ENCODE measurements at places on chromosomes 12 and 14. TPM values are rescaled to one million over a fixed set of nuclear protein-coding genes. Genes with fewer than 3 reads are reported as not detected.
A peak's percentile ranks its signal among the peaks of the same experiment; 100 is the strongest.

CABP1 gene
- not detected for total RNA-seq

NCKAP5L gene
- total RNA-seq: 34.8 TPM

GRCh38 chr12:56935157-56935556, 949 bp upstream of the SDR9C7 start:
- peaks cover 23% of the 10 kb centered on the region for H3K27me3 ChIP-seq
- H3K36me3 ChIP-seq: no peaks in the 10 kb centered on the region
- no peak overlapping the region for H3K27ac ChIP-seq
- H3K4me3 ChIP-seq: no peak overlapping the region
- DNase-seq: no peak

DNA sequence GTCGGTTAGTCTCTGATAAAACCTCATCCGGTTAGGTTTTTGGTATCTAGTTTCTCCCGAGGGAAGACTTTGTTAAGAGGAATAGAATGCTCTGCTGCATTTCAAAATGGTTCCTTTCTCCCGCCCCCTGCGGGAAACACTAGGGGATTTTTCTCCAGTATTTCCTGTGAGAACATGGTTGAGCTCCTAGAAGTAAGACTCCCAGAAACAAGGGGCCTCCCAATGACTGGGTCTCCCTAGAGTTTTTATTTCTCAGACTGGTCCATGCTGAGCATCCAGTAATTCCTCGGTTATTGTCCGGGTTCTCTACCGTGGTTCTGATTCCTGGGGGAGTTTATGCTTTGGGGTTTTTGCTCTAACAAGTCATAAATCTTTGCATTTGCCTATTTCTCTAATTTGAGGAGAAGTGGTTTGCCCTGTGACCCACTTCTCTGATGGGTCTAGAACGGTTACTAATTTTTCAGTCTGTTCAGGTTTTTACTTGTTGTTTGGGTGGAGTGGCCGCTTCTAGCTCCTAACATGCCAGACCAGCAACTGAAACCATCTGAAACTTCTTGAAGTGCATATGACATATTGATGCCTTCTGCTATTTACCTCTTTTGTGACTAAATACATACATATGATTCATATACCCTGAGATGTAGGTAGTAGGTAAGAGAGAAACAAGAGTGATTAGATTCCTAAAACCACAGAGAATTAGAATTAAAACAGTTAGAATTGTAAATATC, 25.1 kb downstream of the TESPA1 start:
- no peak overlapping the region for H3K27ac ChIP-seq
- H3K4me1 ChIP-seq: no peaks in the 10 kb centered on the region
- no peaks in the 10 kb centered on the region for H3K36me3 ChIP-seq
- no peak overlapping the region for H3K4me3 ChIP-seq
- no peak for DNase-seq
- H3K27me3 ChIP-seq: peaks cover 10% of the 10 kb centered on the region

DNA sequence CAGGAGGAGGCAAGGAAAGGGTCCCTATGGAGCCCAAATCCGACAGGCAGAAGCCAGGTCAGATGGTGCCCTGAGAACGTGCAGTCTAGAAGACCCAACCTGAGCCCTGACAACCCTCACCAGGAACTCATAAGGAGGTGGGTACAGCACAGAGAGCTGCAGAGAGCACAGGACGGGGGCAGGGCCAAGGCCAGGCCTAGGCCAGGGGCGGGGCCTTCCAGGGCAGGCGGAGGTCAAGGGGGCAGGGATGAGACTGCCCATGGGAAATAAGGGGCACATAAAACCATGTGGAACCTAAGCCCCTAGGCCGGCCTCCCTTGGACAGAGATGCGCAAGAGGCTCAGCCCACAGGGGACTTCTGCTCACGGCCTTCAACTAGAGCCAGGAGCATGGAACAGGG, 45.1 kb downstream of the SSH1 start:
- no peaks in the 10 kb centered on the region for H3K27me3 ChIP-seq
- peaks cover 13% of the 10 kb centered on the region for H3K4me1 ChIP-seq
- peaks cover 92% of the 10 kb centered on the region for H3K36me3 ChIP-seq
- no peak for DNase-seq

DNA sequence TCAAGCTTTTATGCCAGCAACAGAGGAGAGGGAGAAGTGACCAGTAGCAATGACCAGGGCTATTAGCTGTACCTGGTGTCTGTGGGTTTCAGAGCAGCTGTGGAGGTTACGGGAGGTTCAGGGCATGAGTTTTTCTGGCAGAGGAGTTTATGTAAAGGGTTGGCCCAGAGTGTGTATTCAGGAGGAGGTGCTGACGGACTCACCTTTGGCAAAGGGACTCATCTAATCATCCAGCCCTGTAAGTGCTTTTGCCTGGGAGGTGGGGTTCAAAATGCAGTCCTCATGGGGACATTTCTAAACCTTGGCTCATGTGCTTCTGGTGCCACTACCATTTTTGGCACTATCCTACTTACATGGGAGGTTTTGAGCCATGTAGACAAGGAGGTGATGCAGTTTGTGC, 95.3 kb downstream of the DAD1 start:
- H3K4me1 ChIP-seq: no peaks in the 10 kb centered on the region
- H3K27me3 ChIP-seq: peaks cover 44% of the 10 kb centered on the region
- H3K4me3 ChIP-seq: no peak overlapping the region
- H3K36me3 ChIP-seq: no peaks in the 10 kb centered on the region

DNA sequence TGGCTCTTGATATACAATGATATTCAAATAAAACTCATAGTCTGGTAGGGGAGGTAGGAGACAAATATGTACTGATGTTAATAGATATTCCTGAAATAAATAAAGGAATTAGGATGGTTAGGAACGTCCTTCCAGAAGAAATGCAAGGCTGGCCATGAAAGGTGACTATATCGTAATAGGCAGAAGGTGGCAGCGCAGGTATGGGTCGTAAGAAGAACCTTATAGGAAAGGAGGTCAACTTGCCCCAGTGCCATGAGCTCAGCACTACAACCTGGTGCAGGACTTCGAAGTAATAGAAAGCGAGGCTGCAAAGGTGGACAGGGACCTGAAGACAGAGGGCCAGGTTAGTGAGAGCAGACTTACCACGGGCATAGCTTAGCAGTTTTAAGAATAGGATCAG, 55.3 kb upstream of the FGD4 start:
- H3K4me3 ChIP-seq: no peak overlapping the region
- no peaks in the 10 kb centered on the region for H3K27me3 ChIP-seq
- no peaks in the 10 kb centered on the region for H3K4me1 ChIP-seq
- peaks cover 26% of the 10 kb centered on the region for H3K36me3 ChIP-seq
- H3K27ac ChIP-seq: no peak overlapping the region

DNA sequence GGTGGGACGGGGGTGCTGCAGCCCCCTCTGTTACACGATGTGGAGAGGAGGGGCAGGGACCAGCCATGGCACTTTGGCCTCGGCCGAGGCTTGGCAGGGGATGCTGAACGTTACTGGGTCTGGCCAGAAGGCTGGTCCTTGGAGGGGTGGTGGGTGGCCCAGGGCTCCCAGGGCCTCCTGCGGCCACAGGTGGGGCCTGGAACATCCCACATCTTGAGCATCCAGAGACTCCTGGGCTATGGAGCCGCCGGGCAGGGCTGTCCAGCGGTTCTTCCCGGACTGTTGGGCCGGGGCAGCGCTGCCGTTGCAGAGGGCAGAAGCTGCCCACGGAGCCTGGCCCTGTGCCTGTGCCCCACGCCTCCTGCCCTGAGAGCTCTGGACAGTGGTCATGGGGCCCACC, 15.9 kb downstream of the KIF26A start:
- no peak overlapping the region for H3K27ac ChIP-seq
- H3K36me3 ChIP-seq: no peaks in the 10 kb centered on the region
- no peaks in the 10 kb centered on the region for H3K27me3 ChIP-seq
- H3K4me1 ChIP-seq: no peaks in the 10 kb centered on the region
- DNase-seq: no peak

GLIPR1L1 gene
- not detected for total RNA-seq

- H3K4me1 ChIP-seq: peaks cover 13% of the 10 kb centered on the region
- no peaks in the 10 kb centered on the region for H3K27me3 ChIP-seq
- no peak overlapping the region for H3K27ac ChIP-seq
- H3K4me3 ChIP-seq: no peak overlapping the region
- H3K36me3 ChIP-seq: peaks cover 3% of the 10 kb centered on the region
Observed at GRCh38 chr12:94304566-94305061, 155.1 kb downstream of the CEP83 start.

DNA sequence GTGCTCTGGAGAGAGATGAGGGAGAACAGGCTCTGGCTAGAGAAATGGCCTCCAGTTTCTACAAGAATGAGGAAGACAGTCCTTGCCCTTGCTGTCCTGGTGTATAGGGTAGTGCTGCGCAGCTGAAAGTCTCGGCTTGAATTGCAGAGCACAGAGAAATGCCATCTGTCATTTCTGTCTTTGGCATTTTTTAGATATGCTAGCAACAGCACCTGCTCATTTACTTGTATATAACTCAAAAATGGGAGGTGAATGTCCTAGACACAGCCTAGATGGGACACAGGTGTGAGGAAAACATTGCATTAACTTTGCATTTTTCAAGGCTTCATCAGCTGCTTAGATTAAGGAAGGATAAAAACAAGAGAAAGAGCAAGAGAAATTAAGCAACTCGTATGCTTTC, 35.8 kb downstream of the GPR19 start:
- no peak overlapping the region for H3K4me3 ChIP-seq
- no peak overlapping the region for H3K27ac ChIP-seq
- H3K36me3 ChIP-seq: no peaks in the 10 kb centered on the region

JPH4 gene
- not detected for total RNA-seq

DNA sequence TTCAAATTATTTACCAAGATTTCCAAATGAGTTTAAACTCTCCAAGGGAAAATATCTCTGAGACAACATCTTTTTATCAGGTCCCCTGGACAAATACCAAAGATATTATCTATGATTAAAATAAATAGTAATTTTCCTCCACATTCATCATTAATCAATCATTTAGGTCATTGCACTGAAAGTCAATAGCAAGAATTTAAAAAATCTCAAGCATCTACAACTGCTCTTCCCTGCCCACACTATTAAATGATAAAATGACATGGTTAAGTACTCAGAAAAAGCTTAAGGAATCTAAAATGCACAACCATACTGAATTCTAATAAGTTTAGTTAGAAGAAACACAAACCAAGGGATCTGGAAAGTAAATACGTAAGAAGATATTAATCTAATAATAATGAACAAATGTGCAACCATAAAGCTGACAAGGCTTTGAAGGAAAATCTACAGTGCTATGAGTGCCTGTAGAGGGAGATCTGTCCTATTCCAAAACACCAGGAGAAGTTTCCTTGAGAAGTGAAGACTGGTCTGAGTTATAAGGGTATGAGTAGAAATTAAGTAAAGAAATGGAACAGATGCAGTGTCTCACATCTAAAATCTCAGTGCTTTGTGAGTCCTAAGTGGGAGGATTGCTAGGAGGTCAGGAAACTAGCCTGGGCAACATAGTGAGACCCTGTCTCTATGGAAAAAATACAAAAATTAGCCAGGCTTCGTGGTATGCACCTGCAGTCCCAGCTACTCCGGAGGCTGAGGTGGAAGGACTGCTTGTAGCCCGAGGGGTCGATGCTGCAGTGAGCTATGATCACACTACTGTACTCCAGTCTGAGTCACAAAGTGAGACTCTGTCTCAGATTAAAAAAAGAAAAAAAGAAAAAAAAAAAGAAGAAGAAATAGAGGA, 19.2 kb downstream of the INTS13 start:
- H3K4me1 ChIP-seq: no peaks in the 10 kb centered on the region
- no peak overlapping the region for H3K27ac ChIP-seq
- peaks cover 22% of the 10 kb centered on the region for H3K36me3 ChIP-seq
- DNase-seq: peak; percentile 8

C1S gene
- 478 TPM for total RNA-seq

RNASE1 gene
- total RNA-seq: not detected

TCTN2 gene
- total RNA-seq: 23.6 TPM

- H3K27ac ChIP-seq: no peak overlapping the region
- no peak for DNase-seq
- peaks cover 5% of the 10 kb centered on the region for H3K4me1 ChIP-seq
Observed at GRCh38 chr14:70713511-70713916, 71.8 kb downstream of the TTC9 start.

- H3K27ac ChIP-seq: no peak overlapping the region
- peaks cover 6% of the 10 kb centered on the region for H3K27me3 ChIP-seq
- H3K36me3 ChIP-seq: no peaks in the 10 kb centered on the region
- H3K4me3 ChIP-seq: no peak overlapping the region
- DNase-seq: peak; percentile 92
Observed at GRCh38 chr14:69877492-69877891, 1.7 kb upstream of the SMOC1 start.

- H3K36me3 ChIP-seq: no peaks in the 10 kb centered on the region
- H3K4me3 ChIP-seq: no peak overlapping the region
- H3K27ac ChIP-seq: peak overlapping the region; percentile 98
- H3K27me3 ChIP-seq: no peaks in the 10 kb centered on the region
- peak; percentile 70 for DNase-seq
Observed at GRCh38 chr12:28024231-28024995, 51.9 kb upstream of the PTHLH start.

VRTN gene
- not detected for total RNA-seq

GRCh38 chr12:47121146-47121545, 41.4 kb upstream of the AMIGO2 start:
- H3K36me3 ChIP-seq: no peaks in the 10 kb centered on the region
- H3K27ac ChIP-seq: peak overlapping the region; percentile 52
- no peaks in the 10 kb centered on the region for H3K27me3 ChIP-seq
- no peak overlapping the region for H3K4me3 ChIP-seq
- peak; percentile 84 for DNase-seq
- peaks cover 9% of the 10 kb centered on the region for H3K4me1 ChIP-seq

DNA sequence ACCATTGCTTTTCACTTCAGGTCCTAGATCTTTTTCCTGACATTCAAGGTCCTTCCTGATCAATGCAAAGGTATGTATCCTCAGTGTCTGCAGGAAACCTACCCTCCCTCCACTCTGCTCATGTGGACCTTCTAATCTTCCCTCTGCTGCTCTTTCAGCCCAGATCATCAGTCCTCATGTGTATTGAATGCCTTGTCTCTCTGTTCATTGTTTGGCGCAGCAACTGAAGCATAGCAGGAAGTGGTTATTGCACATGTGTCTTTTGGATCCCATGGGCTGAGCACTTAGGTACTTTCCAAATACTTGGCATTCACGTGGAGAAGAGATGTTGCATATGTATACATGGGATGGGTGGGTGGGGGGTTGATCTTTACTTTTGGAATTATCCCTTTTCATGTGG, 4.3 kb upstream of the NIN start:
- H3K27ac ChIP-seq: no peak overlapping the region
- H3K4me3 ChIP-seq: no peak overlapping the region
- H3K36me3 ChIP-seq: no peaks in the 10 kb centered on the region
- no peak for DNase-seq
- peaks cover 11% of the 10 kb centered on the region for H3K4me1 ChIP-seq

SLCO1C1 gene
- total RNA-seq: not detected

GRCh38 chr12:109678719-109679118, 34.9 kb upstream of the FAM222A start:
- H3K4me1 ChIP-seq: no peaks in the 10 kb centered on the region
- DNase-seq: no peak
- peaks cover 15% of the 10 kb centered on the region for H3K27me3 ChIP-seq
- H3K27ac ChIP-seq: no peak overlapping the region

CLECL1 gene
- total RNA-seq: not detected

GRCh38 chr14:80496090-80496489, 284.8 kb upstream of the DIO2 start:
- H3K36me3 ChIP-seq: no peaks in the 10 kb centered on the region
- no peak for DNase-seq
- no peak overlapping the region for H3K27ac ChIP-seq
- H3K4me1 ChIP-seq: no peaks in the 10 kb centered on the region
- no peak overlapping the region for H3K4me3 ChIP-seq

- no peaks in the 10 kb centered on the region for H3K36me3 ChIP-seq
- H3K27ac ChIP-seq: no peak overlapping the region
- H3K4me3 ChIP-seq: no peak overlapping the region
- no peaks in the 10 kb centered on the region for H3K4me1 ChIP-seq
Observed at GRCh38 chr12:116771651-116772050, 33.5 kb downstream of the RNFT2 start.

PCED1B gene
- total RNA-seq: 0.29 TPM
